ENCODE measurements at places on chromosomes 13 and 19.

GRCh38 chr19:49567861-49568441 is 12.4 kb downstream of the NOSIP start:
- peak; percentile 84 for DNase-seq

GRCh38 chr13:76293346-76293745 is 592.9 kb downstream of the KCTD12 start:
- peak; percentile 66 for DNase-seq

GRCh38 chr19:34208291-34208884 is 36.1 kb downstream of the LSM14A start:
- DNase-seq = no peak

- no peak for DNase-seq
These were observed 5.4 kb downstream of the CCDC61 start for GRCh38 chr19:46000491-46001246.

DNA sequence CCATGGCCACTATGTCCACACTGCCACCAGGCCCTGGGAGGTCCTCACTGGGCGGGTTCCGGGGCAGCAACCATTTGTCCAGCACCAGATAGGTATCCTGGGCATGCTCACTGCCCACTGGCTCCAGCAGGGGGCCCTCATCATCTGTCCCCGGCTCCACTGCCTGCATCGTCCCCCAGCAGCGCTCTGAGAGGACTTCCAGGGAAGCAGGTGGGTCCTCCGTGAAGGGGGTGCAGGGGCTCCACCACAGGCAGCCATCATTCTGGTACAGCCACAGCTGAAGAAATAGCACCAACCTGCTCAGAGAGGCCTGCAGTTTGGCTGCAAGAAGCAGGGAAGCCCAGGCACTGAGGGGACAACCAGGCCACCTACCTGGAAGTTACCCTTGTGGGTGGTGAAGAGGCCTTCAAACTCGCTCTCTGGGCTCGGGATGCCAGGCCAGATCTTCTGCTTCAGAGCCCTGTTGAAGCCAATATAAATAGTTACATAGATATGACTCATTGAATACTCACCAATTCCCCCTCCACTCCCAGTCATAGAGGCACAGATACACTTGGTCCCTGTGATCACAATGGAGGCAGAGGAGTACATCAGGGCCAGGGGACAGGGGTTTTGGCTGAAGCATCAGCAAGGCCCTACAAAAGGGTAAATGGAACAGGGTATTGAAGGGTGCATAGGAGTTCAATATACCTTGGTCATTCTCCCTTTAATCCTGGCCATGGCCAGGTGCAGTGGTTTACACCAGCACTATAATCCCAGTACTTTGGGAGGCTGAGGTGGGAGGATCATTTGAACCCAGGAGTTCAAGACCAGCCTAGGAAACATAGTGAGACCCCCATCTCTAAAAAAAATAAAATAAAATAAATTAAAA is 4.1 kb downstream of the SWSAP1 start:
- DNase-seq = peak; percentile 44

GRCh38 chr13:42279986-42280385 is 8.0 kb downstream of the AKAP11 start:
- no peak for DNase-seq

- no peak for DNase-seq
These were observed 32.6 kb upstream of the MEDAG start for GRCh38 chr13:30873499-30873898.

DNA sequence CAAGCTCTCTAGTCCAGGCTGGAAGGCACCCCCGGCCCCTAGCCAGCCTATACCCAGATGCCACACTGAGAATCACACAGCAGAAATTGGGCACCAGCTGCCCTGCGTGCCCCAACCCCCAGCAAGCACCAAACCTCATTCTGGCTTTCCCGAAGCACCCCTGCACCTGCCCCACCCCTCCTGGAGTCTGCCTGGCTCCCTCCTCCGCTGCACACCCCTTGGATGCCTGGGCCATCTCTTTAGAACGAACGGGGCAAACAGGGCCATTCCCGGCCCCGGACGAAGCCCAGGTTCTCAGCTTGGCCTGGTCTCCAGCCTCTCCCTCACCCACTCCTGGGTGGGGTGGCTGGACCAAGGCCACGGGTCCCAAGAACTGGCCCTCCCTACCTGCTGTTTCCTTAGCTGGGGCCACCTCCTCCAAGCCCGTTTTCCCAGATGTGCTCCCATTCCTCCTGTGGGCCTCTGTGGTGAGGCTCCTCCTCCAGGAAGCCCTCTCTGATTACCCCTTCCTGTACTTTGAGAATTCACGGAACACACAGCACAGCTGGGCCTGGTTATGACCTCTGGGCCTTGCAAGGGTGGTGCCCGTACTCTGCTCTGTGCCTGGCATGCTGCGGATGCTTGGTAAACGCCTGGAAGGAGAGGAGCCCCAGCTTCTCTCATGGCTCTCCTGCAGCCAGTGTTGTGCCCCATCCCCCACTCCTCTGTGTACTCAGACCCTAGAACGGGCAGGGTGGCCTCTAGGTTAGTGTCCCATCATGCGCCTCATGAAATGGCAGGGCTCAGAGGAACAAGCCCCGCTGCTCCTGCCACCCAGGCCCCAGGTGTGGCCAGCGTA is 21.4 kb downstream of the CEBPG start:
- DNase-seq = no peak
